H9 (cell line): ENCODE measurements at places on chromosomes 13 and 19. TPM values are rescaled to one million over a fixed set of nuclear protein-coding genes. Genes with fewer than 3 reads are reported as not detected.

- DNase-seq: peak; percentile 94
- peak overlapping the region; percentile 66; the same call in 1 of the 3 replicates for H3K4me3 ChIP-seq
- no peak overlapping the region for H3K27ac ChIP-seq
- H3K4me1 ChIP-seq: no peaks in the 10 kb centered on the region
- no peaks in the 10 kb centered on the region for H3K27me3 ChIP-seq
Measured at GRCh38 chr19:12847159-12848139, 9.1 kb downstream of the MAST1 start.

GRCh38 chr13:31060220-31060619 lies 101.5 kb downstream of the HSPH1 start:
- DNase-seq: no peak
- no peaks in the 10 kb centered on the region for H3K4me1 ChIP-seq
- H3K36me3 ChIP-seq: no peaks in the 10 kb centered on the region
- H3K27me3 ChIP-seq: no peaks in the 10 kb centered on the region
- no peak overlapping the region for H3K27ac ChIP-seq

DNA sequence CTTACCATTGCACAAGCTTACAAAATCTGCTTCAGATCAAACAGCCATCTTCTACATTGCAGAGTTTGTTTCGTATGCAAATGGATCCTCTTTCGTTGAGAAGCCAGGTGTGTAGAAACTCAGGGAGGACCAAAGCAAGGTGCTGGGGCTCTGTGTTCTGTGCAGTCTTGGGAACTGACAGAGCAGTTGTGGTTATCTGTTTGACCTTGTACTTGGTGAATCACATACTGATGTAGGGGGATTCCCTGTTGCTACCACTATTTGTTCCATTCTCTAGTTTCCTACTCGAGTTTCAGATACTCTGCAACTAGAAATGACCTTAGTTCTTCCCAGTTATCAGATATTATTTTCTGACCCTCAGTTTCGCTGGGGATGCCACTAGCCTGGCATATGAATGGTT lies 95.2 kb upstream of the CLDN10 start:
- no peak overlapping the region for H3K27ac ChIP-seq
- no peaks in the 10 kb centered on the region for H3K27me3 ChIP-seq
- no peaks in the 10 kb centered on the region for H3K4me1 ChIP-seq
- peaks cover 26% of the 10 kb centered on the region for H3K36me3 ChIP-seq
- DNase-seq: no peak
- H3K4me3 ChIP-seq: no peak overlapping the region

- H3K4me1 ChIP-seq: no peaks in the 10 kb centered on the region
- no peak overlapping the region for H3K27ac ChIP-seq
- H3K4me3 ChIP-seq: no peak overlapping the region
- H3K36me3 ChIP-seq: no peaks in the 10 kb centered on the region
Measured at GRCh38 chr13:83498045-83498444, 384.2 kb downstream of the SLITRK1 start.

ZSCAN4 gene
- total RNA-seq: not detected in 2 replicates

FSTL3 gene
- total RNA-seq: 6.8 and 9.1 TPM in 2 replicates
